ENCODE measurements at places on chromosomes 3 and 15.

GRCh38 chr3:108133858-108134554 lies 43.2 kb upstream of the CD47 start:
- DNase-seq: no peak

DNA sequence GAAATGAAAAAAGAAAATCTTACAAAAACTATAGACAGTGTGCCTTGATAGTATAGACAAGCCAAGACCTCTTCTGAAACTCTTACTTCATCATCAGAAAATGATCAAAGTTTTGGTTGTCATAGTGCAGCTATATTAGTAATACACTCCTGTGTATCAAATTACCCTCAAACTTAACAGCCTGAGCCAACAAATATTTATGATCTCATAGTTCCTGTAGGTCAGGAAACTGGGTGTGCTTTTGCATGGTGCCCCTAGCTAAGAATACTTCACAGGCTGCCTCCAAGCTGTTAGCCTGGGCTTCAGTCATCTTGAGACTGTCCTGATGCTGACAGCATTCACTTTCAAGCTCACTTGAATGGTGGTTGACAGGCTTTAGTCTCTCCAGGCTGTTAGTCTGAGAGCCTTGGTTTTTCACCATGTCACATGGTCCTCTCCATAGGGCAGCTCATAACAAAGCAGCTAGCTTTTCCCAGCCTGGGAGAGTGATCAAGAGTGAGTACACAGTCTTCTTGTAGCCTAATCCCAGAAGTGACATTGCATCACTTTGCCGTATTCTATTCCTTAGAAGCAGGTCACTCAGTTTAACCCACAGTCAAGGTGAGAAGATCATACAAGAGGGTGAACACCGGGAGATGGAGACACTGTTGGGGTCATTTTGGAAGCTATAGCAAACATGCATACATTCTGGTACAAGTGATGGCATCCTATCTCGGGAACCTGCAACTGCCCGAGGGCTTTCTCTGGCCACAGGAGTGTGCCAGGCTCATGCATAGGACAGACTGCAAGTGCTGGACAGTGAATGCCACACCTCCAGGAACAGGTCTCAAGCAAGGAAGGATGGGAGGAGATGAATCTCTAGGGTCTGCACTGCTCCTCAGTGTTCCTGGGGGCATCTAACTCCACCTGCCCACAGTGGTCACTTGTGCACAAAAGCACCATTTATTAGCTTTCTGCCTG lies 173.4 kb upstream of the CADPS start:
- no peak for DNase-seq

- DNase-seq: no peak
Observed at GRCh38 chr15:100705841-100706240, 103.5 kb downstream of the ASB7 start.

- DNase-seq: no peak
Observed at GRCh38 chr15:62320259-62320658, 155.2 kb upstream of the C2CD4B start.

DNA sequence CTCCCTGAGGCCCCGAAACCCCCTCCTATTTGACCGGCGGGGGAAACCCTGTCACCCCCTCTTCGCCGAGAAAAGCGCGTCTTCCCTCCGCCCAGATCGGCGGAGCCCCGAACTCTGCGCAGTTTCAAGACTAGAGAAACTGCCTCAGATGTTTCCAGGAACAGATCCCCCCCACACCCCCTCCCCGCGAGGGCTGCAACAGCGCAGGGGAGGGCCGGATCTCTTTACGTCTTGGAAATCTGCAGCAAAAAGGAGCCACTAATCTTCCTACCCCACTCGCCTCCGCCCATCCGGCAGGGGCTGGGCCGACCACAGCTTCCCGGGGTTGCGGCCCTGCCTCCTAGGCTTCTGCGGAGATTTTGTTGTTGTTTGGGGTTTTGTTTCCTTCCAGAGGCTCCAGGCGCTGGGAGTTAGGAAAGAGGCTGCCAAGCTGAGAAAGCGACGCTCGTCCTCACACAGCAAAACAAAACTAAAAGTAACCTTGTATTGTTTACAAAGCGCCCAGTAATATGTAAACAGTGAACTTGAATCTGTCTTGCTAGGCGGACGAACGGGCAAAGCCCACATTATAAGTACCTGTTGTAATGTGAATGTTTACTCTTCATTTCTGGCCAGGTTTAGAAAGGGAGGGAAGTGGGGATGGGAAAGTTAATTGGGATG lies 2.2 kb downstream of the FOXB1 start:
- DNase-seq: no peak

GRCh38 chr15:79060175-79060574 lies 30.4 kb downstream of the RASGRF1 start:
- no peak for DNase-seq

GRCh38 chr3:16840101-16840424 lies 44.7 kb upstream of the PLCL2 start:
- DNase-seq: no peak

- no peak for DNase-seq
Observed at GRCh38 chr15:66234798-66235197, 18.8 kb downstream of the MEGF11 start.

GRCh38 chr3:27666708-27667107 lies 55.4 kb downstream of the EOMES start:
- no peak for DNase-seq

DNA sequence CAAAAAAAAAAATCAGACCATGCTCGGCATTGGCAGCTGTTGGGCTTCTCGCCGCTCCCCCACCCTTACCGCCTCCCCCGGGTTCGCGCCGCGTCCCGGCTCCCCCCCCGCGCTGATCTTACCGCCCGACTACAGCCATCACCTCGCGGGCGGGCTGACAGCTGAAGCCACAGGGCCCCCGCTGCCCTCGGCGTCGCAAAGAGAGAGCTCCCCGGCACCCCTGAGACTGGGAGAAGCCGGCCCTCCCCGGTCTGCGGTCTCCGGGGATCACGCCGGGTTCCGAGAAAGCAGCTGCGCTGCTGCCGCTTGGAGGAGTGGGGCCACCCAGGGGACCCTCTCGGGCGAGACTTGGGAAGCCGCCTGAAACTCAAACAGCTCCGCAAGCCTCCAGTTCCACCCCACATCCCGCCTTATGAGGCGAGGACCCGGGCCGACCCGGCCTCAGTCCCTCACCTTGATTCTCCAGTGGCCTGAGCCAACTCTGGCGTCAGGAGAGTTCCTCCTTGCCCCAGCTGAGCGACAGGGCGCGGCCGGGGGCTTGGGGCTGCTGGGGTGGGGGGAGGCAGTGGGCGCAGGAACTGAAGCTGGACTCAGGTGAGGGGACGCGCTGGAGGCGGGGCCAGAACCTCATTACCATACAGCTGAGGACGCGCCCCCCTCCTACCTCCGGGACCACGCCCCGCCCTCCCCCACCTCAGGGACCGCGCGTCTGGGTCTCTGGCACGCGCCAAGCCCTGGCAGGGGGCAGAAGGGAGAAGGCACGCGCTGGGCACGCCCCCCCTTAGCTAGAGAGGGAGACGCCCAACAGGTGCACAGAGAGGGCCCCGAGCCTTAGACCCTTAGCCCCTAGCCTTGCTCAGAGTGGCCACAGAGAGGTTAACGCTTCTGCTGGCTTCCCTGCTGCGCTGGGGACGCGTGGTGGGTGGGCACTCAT lies 1.0 kb upstream of the DLL4 start:
- DNase-seq: no peak

GRCh38 chr15:40439960-40440742 lies 602 bp upstream of the BAHD1 start:
- DNase-seq: no peak

DNA sequence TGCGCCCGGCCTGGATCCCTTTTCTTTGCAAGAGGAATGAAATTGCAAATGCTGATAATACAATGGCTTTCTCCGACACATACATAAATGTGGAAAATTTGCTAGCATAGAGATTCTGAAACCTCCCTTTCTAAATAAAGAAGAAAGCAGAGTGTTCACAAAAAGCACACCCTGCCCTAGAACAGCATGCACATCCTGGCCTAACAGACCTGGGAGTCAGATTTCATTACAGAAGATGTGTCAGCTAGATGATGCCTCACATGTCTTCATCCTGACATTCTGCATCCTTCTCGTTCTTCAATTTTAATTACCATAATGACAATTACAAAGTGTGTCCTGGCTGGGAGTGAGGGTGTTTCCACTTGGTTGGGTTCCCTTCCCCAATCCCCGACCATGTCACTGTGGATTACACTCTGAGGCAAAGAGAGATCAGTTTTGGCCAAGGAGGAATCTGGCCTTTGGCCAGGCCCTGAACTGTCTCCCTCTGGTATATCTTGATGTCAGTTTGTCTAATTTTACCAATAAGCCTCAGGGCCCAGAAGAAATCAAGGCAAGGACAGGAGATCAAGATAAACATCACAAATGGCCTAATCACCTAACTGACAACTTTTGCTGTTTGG lies 104.9 kb upstream of the SPATA12 start:
- DNase-seq: no peak

DNA sequence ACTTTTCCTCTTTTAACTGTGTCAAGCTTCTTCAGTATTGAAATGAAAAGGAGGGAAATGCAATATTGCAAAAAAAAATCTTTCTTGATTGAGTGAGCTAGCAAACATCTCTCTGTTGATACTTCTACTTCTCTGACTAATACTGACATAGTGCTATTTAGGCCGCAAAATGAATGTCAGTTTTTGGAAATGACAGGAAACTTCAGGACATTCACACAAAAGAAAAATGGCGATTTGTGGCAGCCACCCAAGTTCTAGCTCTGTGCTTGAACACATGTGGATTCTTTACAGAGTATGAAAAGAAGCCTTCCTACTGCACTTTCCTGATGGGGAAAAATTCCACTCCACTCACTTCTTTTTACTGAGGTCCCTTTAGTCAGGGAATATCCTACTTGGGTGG lies 486.8 kb upstream of the ALCAM start:
- DNase-seq: no peak

DNA sequence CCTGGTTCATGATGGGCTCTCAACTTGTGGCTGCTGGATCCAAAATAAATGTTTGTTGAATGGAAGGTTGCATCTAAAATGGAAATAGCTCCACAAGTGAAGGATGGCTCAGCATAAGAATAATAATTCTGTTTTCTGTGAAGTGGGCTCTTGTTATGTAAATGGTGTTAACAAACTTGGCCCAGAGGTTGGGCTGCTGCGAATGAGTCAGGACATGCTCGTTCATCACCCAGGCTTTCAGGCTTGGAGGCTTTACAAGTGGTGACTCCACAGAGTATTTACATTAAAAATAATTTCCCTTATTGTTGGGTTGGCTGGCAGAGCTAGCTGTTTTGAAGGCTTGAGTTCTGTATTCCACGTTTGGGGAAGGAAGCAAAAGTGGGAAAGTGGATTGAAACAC lies 60.5 kb downstream of the ITGB5 start:
- DNase-seq: no peak

- no peak for DNase-seq
Observed at GRCh38 chr3:14286887-14287500, 108.4 kb downstream of the LSM3 start.

DNA sequence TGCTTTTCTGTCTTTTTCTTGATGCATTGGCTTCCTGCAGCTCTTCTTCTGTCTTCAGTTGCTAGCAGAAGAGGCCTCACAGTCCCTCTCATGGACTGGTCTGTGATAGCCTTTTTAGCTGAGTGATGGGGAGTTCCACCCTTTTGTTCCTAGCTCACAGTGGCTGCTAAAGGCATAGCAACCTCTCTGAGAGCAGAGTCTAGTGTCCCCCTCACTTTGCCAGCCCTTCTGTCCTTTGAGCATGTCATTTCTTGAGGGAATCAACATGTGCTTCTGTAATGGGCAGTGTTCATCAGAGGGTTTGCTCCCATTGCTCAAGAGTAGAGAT lies 44.4 kb downstream of the GAP43 start:
- no peak for DNase-seq

- no peak for DNase-seq
Observed at GRCh38 chr3:64353226-64353625, 128.0 kb upstream of the PRICKLE2 start.

DNA sequence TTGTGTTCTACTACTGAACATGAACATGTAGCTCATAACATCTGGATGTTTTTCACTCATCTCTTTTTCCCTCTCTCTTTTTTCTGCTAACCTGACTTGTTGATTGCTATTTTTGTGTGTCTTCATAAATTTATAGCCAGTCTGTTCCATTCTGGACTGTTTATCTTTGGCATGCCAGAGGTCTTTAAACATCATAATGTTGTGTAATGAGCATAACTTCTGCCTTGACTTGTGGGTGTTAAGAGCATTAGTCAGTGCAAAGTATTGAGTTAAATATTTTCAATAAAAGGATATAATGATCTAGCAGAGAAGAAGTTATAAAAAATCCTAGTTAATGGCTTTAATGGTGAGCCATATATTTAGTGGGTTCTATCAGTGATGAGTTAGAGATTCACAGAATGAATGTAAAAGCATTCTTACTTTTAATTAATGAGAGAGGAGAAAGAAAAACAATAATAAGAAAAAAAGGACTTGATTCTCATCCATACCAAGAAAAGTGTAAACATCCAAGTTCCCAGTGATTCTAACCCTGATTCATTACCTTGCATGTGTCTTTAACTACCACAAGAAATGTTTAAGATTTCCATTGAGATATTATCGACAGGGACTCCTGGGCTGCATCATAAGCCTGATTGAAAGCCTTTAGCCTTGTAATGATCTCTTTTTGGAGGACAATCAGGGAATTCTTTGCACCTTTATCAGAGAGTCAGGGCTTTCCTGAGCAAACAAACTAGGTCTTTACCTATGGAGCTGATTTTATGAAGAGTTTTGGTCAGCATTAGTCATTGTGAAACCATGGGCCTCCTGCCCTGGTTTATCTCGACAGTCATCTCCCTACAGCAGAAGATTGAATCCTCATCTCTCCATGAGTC lies 22.9 kb downstream of the MITF start:
- DNase-seq: no peak

DNA sequence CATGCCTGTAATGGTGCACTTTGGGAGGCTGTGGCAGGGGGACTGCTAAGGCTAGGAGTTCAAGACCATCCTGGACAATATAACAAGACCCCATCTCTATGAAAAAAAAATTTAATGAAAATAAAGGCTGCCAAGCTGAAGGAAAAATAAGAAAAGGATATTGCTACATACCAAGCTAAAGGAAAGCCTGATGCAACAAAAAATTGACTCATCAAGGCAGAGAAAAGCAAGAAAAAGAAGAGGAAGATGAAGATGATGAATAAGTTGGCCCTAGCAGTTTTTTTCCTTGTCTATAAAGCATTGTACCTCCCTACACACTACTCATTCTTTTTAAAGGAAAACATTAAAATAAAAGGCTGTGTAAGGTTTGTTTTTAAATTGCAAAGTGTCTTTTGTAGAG lies 441.9 kb upstream of the MDFIC2 start:
- no peak for DNase-seq
